Left ventricle myocardium inferior (tissue), 1 donor: ENCODE measurements at places on chromosomes 7 and 10. TPM values are rescaled to one million over a fixed set of nuclear protein-coding genes. Genes with fewer than 3 reads are reported as not detected.

DNA sequence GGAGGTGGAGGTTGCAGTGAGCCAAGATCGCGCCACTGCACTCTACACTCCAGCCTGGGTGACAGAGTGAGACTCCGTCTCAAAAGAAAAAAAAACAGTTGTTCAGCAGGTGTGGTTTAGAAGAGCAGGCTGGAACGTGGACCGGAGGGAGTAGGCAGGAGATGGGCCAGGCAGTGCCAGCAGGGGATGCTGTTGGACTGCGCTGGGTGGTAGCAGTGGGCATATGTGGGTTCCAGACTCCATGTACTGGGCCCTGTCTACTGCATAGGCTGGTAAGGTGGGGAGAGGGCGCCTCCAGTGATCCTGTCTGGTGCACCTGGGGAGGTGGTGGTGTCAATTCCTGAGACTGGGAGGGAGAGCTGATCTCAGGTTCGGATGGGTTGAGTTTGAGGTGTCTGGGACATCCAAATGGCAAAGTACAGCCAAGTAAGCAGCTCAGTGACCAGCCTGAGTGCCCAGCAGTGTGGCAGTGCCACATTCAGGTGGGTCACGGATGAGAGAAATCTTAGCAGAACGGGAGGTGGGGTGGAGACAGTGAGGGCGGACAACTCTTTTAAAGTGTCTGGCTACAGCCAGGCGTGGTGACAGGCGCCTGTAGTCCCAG lies 25.9 kb downstream of the SFXN4 start:
- H3K27me3 ChIP-seq = no peaks in the 10 kb centered on the region
- H3K4me1 ChIP-seq = peaks cover 7% of the 10 kb centered on the region
- H3K27ac ChIP-seq = no peak overlapping the region

GRCh38 chr7:141045842-141046620 lies 27.8 kb upstream of the TMEM178B start:
- H3K36me3 ChIP-seq = no peaks in the 10 kb centered on the region
- H3K27ac ChIP-seq = no peak overlapping the region
- H3K27me3 ChIP-seq = no peaks in the 10 kb centered on the region
- no peak overlapping the region for H3K4me3 ChIP-seq

The ASAH2 gene
- not detected for total RNA-seq

The MMRN2 gene
- 32.1 TPM for total RNA-seq

The SEMA3E gene
- total RNA-seq = 0.27 TPM
